ENCODE measurements at places on chromosomes 2 and 18.

DNA sequence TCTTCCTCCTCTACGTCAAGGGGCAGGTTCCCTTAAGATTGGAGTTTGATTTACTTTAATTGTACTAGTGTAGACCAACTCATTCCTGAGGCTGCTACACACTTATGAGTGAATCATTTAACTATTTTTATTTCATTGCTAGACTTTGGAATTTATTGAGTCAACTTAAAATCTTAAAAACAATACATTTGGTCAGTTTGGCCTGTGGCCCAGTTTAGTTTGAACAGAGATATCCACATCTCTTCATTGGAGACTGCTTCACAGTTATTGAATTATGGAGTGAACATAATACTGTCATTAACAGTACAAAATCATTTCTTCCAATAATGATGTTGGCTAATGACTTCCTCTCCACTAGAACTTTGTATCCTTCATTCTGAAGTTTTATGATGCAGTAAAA is 34.5 kb upstream of the STPG4 start:
- DNase-seq: no peak

DNA sequence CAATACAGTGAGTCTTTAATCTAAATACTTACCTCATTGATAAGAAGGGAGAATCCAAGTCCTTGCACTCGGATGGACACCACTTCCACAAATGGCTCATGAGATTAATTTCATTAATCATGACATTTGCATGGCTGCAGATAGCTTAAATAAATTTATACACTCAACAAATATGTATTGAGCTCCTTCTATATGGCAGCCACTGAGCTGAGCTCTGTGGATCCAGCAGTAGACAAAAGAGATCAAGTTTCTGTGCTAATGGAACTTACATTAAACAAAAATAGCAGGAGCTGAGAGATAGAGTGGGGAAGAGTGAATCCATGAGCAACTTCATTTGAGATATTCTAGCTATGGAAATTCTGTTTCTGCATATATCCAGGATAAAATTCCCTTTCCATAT is 44.4 kb downstream of the RAB27B start:
- no peak for DNase-seq

GRCh38 chr2:154457286-154457685 is 241.2 kb upstream of the KCNJ3 start:
- no peak for DNase-seq

DNA sequence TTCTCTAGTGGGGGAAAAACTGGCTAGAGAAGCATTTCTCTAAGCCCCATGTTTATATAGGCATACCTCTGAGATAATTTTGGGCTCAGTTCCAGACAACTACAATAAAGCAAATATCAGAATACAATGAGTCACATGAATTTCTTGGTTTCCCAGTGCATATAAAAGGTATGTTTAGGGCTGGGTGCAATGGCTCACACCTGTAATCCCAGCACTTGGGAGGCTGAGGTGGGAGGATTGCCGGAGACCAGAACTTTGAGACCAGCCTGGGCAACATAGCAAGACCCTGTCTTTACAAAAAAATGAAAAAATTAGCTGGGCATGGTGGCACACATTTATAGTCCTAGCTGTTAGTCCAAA is 22.2 kb downstream of the TSN start:
- DNase-seq: no peak

DNA sequence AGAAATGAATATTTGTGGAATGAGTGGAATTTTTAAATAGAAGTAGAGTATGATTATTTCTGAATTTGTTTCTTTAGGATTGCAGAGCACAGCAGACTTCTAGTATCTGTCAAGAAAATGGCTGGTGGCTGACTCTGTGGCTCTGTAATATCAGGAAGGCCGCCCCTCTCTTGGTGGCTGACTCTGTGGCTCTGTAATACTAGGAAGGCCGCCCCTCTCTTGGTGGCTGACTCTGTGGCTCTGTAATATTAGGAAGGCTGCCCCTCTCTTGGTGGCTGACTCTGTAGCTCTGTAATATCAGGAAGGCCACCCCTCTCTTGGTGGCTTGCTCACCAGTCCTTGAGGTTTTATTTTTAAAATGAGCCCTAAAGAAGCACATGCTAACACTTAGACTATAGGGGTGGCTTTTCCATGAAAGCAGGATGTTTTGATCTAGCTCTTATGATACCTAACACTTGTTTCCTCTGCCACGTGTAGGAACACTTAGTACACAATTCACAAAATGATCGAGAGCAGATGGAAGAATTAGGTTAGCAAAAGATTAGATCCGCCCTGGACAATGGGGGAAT is 85.1 kb upstream of the TTC39C start:
- no peak for DNase-seq

DNA sequence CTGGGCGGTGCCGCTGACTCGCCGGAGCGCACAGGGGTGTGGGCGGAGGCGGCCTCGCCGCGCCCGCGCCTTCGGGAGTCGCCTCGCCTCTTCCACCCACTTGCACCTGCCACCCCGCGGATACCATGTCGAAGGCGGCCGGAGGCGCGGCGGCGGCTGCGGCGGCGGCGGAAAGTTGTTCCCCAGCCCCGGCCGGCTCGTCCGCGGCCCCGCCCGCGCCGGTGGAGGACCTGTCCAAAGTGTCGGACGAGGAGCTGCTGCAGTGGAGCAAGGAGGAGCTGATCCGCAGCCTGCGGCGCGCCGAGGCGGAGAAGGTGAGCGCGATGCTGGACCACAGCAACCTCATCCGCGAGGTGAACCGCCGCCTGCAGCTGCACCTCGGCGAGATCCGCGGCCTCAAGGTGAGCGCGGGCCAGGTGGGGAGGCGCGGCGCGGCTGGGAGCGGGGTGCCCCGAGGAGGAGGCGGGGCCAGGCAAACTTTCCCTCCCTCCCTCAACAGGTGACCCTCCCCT is 766 bp downstream of the CCDC85A start:
- DNase-seq: peak; percentile 62

- DNase-seq: no peak
Observed at GRCh38 chr2:71862921-71863320, 284.7 kb downstream of the CYP26B1 start.

DNA sequence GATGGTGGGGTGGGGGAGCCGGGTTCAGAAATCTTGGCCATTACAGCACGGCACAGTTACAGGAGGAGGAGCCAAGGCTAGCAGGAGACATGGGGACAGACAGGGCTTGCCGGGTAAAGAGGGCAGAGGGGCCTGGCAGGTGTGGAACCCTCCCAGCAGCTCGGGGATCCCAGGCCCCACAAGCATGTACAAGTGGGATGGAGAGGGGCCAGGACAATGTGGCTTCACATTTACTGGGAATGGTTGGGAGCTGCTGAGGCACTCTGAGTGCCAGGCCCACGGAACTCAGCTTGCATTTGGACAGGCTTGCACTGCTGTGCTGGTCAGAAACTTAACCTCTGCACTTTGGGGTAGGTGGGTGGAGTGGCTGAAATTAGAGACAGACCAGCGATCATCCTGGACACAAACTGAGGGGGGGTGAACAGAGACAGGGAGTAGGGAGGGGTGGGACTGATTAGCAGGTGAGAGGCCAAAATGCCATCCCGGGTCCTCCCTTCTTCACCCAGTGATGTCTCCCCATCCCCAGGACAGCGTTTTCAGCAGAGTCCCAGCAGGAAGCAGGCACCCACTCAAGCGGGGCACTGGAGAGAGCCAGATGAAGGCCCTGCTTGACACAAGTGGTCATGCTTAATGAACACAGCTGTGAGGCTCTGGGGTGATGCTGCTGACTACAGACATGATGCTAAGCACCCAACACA is 9.6 kb downstream of the PER2 start:
- no peak for DNase-seq

DNA sequence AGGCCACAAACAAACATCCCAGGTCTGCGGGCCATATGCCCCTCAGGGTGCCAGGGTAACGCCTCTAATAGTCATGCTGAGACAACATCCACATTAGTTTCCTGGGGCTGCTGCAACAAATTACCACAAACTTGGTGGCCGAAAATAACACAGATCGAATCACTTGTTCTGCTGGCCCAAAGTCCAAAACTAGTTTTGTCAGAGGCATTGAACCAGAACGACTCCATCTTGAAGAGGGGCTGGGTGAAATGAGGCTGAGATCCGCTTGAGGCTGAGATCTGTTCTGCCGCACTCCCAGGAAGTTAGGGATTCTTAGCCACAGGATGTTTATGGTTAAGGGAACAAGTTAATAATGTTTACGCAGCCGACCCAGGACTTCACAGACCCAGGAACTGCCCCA is 66.7 kb downstream of the COPS8 start:
- no peak for DNase-seq

DNA sequence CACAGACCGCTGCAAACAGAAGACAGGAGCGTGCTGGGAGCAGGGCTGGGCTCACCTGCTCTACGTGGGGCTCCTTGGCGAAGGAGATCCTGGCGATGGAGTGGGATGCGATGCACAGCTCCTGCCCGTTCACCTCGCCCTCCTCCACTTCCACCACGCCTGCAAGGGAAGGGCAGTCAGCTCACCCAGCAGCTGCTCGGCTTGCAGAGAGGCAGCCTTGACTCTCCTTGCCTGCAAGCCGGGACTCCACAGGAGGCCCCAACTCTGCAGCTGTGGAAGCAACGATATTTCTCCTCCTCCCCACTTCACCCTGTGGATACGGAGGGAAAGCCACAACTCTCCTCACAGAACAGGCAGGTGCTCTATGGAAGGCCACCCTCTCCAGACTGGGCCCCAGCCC is 35.1 kb downstream of the THAP4 start:
- no peak for DNase-seq

GRCh38 chr2:69683170-69683971 is 39.8 kb upstream of the AAK1 start:
- no peak for DNase-seq

- DNase-seq: no peak
Observed at GRCh38 chr18:5627776-5628511, 84.1 kb upstream of the EPB41L3 start.

DNA sequence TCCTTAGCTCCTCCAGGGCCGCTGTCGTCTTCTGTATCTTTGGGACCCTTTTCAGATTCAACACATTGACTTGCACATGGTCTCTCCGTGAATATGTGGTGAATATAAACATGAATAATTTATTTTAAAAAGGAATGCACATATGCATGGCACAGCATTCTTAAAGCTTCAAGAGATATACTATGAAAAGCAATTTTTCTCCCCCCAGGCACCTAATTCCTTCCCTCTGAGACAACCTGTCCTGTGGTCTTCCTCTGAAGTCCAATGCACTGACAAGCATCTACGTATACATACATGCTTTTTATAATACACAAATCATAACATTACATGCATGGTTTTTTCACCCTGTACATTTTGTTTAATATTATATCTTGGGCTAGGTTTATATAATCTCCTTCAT is 285.1 kb downstream of the MYT1L start:
- DNase-seq: no peak

- no peak for DNase-seq
Observed at GRCh38 chr2:218849721-218850120, 9.9 kb upstream of the WNT6 start.

DNA sequence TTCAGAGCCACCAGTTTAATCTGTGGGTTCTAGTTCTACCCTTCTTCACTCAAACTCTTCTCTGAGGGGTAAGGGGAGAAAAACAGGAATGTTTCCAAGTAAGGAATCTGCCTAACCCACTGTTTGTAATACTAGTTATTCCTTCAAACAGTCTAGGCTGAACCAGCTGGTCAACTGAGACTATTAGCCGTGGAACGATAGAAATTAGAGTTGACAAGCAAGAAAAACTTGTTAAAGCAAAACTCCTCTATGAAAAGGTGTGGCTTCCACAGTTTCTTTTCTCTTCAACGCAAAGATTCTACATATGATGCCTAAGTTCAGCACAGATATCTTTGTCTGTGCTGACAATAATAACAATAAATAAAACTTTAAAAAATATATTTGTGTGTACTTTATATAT is 11.5 kb downstream of the PAIP2B start:
- DNase-seq: no peak

DNA sequence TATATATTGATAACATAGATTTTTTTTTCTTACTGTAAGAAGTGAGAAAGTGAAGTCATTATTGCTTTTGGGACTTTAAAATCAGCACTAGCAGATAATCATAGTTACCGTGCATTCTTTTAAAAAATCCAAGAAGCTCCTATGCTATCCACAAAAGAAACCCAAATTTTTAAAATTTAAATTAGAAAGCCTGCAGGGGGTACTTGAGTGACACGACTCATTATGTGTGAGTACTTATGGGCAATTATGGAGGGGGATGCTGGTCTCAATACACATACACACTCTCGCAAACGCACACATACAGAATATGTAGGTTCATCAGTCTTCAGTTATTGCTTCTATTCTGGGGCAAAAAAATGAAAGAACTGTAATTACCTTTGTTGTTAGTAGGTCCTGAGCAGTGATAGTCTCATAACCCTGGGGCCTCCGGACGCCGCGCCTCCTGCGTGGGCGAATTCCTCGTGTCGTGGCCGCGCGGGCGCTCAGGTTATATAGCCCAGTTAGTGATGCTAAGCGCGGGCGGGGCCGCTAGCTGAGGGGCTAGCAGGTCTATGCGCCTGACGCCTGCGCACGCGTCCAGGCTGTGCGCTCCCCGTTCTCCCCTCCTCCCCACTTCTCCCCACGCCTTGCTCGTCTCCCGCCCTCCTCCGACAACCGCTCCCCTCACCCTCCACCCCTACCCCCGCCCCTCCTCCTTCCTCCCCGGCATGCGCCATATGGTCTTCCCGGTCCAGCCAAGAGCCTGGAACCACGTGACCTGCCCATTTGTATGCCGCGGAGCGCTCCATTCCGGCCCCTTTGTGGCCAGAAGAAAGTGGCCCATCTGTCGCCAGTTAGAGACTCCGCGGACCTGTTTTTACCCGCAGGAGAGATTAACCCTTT is at the start of gene NEUROD1:
Gene NEUROD1, minus strand, starts transcription at position 463 of the 882 bp plus-strand sequence. CDS start 1,657 bp downstream, outside the sequence.
- DNase-seq: no peak

GRCh38 chr2:76039505-76039904 is 328.8 kb upstream of the GCFC2 start:
- no peak for DNase-seq

DNA sequence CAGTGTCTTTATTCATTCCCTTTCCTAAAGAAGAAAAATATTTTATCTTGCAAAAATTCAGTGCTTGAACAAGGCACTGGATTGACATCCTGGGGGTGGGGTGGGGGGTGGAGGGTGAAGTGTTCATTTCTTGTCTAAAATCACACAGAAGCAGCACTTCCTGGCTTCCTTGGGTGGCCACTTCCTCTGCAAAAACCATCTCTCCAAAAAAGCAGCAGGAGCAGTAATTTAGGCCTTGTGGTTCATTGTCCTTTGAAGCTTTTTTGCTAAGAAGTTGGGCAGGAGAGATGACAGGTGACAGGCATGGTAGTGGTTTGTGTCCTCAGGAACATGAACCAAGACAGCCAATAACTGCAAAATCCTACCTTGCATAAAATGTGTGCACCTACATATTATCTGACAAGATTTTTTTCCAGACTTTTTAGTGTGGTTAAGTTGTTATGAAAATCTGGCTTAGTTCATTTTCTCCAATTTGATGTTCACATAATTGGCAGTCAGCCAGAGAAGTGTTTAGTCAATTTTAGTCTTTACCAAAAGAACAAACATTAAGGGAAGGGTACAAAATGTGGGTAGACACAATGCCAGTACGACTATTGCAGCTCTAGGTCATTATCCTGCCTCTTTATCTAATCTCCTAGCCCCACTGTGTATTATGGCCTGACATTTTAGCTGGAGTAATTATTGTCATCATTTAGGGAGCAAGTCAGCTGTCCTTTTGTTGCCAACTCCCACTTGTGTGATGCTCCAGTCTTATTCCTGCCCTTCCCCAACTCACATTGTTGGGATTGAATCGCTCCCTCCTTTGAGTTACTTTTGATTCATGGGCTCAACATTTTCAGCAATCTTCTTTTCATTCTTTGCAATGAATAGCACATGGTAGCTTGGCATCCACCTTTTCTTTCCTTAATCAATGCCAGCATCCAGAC is 177.2 kb downstream of the MYO3B start:
- no peak for DNase-seq
